ENCODE measurements at places on chromosomes 13 and 19.

- DNase-seq, result no peak
Measured at GRCh38 chr13:106286811-106287210, 248.7 kb downstream of the EFNB2 start.

- DNase-seq, result no peak
Measured at GRCh38 chr13:99339230-99339721, 32.1 kb upstream of the GPR183 start.

- no peak for DNase-seq
Measured at GRCh38 chr13:50250401-50250800, 235.2 kb downstream of the KCNRG start.

- DNase-seq, result no peak
Measured at GRCh38 chr19:38942471-38943181, 11.9 kb downstream of the MRPS12 start.

GRCh38 chr13:29664591-29664990 lies 69.1 kb upstream of the SLC7A1 start:
- no peak for DNase-seq

DNA sequence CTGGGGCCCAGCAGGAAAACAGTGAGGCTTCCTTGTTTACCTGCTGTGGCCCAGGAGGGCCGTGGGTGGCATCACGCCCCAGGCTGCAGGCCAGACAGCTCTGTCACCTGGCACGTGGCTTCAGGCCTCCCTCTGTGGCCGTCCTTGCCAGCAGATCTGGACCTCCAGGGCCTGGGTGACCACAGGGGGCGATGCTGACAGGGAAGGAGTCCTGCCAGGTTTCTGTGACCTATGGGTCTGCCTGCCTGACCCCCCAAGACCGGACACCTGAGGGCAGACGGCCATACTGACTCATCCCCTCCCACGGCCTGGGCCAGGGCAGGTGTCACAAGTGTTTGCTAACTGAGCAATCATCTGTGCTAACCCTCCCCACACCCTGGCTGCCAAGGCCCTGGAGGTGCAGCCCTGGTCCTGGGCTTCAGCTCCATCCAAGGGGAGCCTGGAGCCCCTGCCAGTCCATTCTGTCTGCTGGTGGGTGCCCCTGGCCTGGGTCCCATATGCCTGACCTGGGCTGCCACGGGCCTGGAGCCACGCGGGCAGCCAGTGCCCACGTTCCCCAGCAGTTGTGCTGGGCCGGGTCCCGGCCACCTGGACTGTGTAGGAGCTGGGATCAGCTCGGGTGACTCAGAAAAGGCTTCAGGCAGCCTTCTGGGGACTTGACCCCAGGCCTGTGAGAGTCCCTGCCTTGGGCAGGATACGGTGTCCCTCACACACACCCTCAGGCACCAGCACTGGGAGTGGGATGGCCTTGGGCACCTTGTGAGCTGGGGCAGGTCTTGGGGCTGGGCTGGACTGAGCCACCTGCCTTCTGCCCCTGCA lies 3.7 kb downstream of the CDC34 start:
- no peak for DNase-seq

- DNase-seq, result no peak
Measured at GRCh38 chr19:45901912-45902650, at the start of gene MYPOP. Gene MYPOP (minus strand): TSS chr19:45902613. CDS start chr19:45901773, 840 bp downstream.

DNA sequence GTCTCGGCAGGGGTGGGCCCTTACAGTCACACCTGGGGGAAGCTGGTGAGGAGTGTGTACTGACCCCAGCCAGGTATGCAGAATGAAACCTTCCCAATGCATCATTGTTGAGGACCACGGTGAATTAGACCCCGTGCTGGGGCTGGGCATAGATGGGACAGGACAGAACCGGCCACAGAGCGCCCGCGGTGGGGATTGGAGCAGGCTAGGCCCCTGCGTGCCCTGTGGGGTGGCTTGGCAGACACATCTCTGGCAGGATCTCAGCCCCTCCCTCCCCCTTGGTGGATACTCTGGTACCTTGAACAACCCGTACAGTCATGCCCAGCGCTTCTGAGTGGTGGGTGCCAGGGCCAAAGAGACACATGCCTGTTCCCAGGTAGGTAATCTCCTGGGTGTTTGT lies 200.6 kb downstream of the TEX29 start:
- no peak for DNase-seq

GRCh38 chr13:109010912-109011311 lies 381.5 kb downstream of the MYO16 start:
- no peak for DNase-seq

GRCh38 chr19:43639519-43640423 lies at the start of gene CADM4:
Gene CADM4 (minus strand): TSS chr19:43639850. CDS start chr19:43639790, 60 bp downstream.
- DNase-seq, result peak; percentile 18

DNA sequence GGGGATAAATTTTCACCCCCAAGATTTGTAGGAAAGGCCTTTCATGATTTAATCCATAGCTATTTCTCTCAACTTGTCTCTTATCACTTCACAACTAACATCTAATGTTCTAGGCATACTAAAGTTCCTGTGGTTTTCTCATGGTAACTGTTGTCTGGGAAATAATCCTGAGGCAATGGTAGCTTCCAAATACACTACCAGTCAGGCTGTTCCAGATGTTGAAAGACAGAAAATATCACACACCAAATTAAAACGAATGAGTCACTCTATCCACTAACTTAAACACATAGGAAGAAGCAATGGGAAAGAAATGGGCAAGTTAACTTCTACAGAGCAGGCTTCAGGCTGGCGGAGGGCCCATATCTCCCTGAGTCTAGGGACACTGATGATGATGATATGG lies 77.7 kb upstream of the MYO16 start:
- DNase-seq, result no peak

DNA sequence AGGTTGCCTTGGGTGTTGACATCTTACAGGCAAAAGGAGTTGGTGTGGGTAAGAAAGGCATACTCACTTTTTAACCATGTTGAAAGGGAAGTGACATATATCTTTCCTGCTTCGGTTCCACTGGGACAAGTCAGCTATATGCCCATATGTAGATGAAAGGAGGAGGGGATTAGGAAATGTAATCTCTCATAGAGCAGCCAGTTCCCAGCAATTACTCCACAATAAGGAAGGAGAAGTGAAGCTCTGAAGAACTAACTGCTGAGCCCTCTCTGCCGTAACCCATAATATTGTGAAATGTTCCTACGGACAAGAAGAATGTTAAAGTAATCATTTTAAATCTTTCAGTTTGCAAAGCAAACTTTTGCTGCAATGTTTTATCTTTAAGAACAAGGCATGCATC lies 82.2 kb downstream of the EDNRB start:
- DNase-seq, result no peak

DNA sequence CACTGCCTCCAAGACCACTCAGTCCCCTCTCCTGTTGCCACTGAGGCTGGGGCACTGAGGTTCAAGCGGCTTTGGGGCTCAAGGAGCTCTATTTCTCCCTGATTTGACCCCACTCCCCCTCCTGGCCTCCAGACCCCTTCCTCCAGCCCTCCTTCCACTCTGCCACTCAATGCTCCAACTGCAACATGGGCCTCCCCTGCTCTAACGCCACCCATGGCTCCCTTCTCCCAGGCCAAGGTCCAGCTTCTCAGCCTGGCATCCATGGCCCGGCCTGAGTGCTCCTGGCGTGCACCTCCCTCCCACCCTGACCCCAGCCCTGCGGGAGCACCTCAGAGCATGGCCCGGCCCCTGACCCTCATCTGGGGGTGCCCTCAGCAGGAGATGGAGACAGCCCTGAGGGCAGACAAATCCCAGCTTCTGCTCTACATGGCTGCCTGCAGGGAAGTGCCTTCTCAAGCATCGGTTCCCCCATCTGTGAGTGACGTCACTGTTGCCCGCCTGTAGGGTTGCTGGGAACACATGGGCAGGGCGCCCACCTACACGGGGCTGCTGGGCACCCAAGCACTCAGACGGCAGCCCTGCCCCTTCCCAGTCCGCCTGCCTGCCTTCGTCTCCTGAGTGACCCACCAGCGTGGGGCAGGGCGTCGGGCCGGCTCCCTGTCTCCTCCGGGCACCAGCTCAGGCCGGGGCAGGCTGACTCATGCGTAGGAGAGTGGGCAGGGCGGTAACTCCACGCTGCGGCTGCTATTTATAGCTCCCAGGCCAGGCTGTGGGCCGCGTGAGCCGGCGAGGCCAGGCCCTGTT lies 1.6 kb upstream of the DIRAS1 start:
- DNase-seq, result no peak

DNA sequence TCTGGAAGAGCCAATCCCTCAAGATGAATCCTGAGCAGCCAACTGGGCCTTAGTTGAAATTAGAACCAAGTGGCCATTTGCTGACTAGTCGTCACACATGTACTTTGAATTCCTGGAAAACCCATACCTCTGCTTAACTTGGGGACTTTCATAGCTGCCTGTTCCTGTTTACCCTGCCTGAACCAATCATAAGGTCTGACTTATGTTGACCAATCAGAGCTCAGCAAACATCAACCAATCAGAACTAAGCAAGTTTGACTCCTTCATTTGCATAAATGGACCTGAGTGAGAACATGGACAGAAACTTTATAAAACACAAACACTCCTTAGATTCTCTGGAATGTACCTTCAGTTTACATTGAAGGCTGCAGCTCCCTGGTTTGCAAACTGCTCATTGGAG lies 50.8 kb downstream of the LATS2 start:
- DNase-seq, result no peak

DNA sequence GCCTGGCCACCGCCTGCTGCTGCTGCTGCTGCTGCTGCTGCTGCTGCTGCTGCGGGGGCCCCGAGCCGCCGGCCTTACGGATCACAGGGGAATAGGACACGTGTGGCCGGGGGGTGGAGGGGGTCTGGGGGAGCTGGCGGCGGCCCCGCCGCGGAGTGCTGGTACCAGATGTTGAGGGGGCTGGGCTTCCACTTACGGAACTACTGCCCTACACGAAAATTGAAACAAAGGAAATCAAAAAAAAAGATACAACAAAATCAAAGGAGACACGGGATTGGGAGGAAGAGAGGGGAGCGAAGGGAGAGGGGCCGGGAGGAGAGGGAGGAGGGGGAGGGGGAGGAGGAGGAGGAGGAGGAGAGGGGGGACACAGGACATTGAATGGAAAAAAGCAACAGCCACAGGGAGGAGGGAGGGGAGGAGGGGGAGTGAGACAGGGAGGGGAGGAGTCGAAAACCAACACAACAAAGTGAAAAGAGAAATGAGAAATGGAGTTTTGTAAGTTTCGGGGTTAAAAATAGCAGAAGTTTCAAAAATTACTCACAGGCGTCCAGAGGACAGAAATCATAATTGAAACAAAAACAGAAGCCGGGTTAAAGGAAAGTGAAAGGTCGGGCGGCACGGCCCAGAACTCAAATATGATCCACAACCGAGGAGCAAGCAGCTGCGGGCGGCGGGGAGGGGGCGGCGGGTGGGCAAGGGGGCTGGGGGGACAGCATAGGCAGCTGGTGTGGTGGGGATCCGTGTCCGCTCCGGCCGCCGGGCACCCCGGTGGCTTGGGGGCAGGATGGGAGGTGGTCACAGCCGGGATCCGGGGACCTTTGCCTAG lies 57.8 kb downstream of the IER2 start:
- peak; percentile 57 for DNase-seq

DNA sequence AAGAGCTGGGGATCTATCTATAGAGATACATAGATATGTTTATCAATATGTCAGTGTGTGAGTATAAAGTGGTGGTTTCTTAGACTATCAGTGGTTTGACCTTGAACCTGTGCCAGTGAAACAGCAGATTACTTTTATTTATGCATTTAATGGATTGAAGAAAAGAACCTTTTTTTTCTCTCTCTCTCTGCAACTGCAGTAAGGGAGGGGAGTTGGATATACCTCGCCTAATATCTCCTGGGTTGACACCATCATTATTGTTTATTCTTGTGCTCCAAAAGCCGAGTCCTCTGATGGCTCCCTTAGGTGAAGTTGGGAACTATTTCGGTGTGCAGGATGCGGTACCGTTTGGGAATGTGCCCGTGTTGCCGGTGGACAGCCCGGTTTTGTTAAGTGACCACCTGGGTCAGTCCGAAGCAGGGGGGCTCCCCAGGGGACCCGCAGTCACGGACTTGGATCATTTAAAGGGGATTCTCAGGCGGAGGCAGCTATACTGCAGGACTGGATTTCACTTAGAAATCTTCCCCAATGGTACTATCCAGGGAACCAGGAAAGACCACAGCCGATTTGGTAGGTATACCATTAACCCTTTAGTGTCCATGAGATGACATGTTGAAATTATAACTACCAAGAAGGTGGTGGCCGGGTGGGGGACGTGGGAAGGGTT lies 880 bp downstream of the FGF9 start:
- no peak for DNase-seq

- no peak for DNase-seq
Measured at GRCh38 chr19:33432446-33433170, 59.1 kb downstream of the CEBPG start.

DNA sequence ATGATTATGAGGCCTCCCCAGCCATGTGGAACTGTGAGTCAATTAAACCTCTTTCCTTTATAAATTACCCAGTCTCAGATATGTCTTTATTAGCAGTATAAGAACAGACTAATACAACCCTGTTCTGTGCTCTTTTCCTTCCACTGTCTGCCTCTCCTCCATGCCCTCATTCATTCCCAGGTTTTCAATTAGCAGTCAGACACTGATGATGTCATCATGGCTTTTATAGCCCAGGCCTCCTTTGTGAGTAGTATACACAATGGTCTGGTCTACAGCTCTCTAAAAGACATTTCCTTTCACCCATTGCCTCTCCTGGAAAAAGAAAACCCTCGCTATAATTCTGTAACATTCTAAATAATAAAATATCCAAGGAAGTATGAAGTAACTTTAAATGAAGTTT lies 25.5 kb downstream of the FGF14 start:
- no peak for DNase-seq

- no peak for DNase-seq
Measured at GRCh38 chr13:51047434-51048165, 63.5 kb downstream of the C13orf42 start.

GRCh38 chr13:43725460-43725859 lies 61.3 kb downstream of the ENOX1 start:
- no peak for DNase-seq

GRCh38 chr19:15438124-15438496 lies 11.6 kb downstream of the WIZ start:
- no peak for DNase-seq

GRCh38 chr13:40120288-40120687 lies 464.8 kb downstream of the COG6 start:
- no peak for DNase-seq

- no peak for DNase-seq
Measured at GRCh38 chr13:44331912-44332851, 41.4 kb upstream of the SERP2 start.

DNA sequence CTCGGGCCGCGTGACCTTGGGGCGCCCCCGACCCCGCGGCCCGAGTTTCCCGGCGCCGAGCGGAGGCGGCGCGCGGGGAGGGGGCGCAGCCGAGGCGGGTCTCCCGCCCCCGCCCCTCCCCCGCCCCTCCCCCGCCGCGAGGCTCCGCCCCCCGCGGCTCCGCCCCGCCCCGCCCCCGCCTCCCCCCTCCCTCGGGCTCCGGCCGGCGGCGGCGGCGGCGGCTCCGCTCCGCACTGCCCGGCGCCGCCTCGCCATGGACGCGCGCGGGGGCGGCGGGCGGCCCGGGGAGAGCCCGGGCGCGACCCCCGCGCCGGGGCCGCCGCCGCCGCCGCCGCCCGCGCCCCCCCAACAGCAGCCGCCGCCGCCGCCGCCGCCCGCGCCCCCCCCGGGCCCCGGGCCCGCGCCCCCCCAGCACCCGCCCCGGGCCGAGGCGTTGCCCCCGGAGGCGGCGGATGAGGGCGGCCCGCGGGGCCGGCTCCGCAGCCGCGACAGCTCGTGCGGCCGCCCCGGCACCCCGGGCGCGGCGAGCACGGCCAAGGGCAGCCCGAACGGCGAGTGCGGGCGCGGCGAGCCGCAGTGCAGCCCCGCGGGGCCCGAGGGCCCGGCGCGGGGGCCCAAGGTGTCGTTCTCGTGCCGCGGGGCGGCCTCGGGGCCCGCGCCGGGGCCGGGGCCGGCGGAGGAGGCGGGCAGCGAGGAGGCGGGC lies at the start of gene HCN2:
Gene HCN2 (plus strand): TSS at position 189 of the 703 bp plus-strand sequence. CDS start 65 bp downstream, at position 254.
- DNase-seq, result no peak

Data from stimulated activated CD4-positive, alpha-beta T cell treated with anti-CD3 and anti-CD28 coated beads, Interleukin-1b, Interleukin-23, amount 100 ng/mL, for 1 hour (primary cell).